ENCODE measurements at places on chromosomes 6 and 20. TPM values are rescaled to one million over a fixed set of nuclear protein-coding genes. Genes with fewer than 3 reads are reported as not detected.

ANGPT4 gene
- not detected for total RNA-seq

OTOR gene
- not detected for total RNA-seq

LY6G6D gene
- not detected for total RNA-seq

EYS gene
- 0.26 TPM for total RNA-seq

PSORS1C2 gene
- total RNA-seq: not detected

SOX4 gene
- total RNA-seq: 36.6 TPM

MYL9 gene
- 0.53 TPM for total RNA-seq

MICB gene
- 2.9 TPM for total RNA-seq

ATP6V1G2 gene
- total RNA-seq: 0.51 TPM

IL17A gene
- not detected for total RNA-seq

ADAM33 gene
- total RNA-seq: 0.53 TPM

ETV7 gene
- not detected for total RNA-seq

PFDN4 gene
- 47.4 TPM for total RNA-seq

TPD52L2 gene
- total RNA-seq: 184 TPM

SCP2D1 gene
- not detected for total RNA-seq

PROCR gene
- 61.3 TPM for total RNA-seq

GRM1 gene
- not detected for total RNA-seq

FUT9 gene
- under 0.01 TPM for total RNA-seq

TGM3 gene
- 11.8 TPM for total RNA-seq

SEL1L2 gene
- total RNA-seq: not detected

B3GAT2 gene
- total RNA-seq: under 0.01 TPM
